ENCODE measurements at places on chromosomes 1 and 21. TPM values are rescaled to one million over a fixed set of nuclear protein-coding genes. Genes with fewer than 3 reads are reported as not detected.
A peak's percentile ranks its signal among the peaks of the same experiment; 100 is the strongest.

LHX4 gene
- total RNA-seq = not detected

CLCNKA gene
- 1.1 TPM for total RNA-seq

PRELP gene
- total RNA-seq = 88.4 TPM

PCP4 gene
- total RNA-seq = 198 TPM

CFAP74 gene
- not detected for total RNA-seq

RAVER2 gene
- 17.5 TPM for total RNA-seq

TSACC gene
- total RNA-seq = not detected

FMN2 gene
- total RNA-seq = 10.7 TPM

PROK1 gene
- not detected for total RNA-seq

RBP7 gene
- 10.0 TPM for total RNA-seq

DNA sequence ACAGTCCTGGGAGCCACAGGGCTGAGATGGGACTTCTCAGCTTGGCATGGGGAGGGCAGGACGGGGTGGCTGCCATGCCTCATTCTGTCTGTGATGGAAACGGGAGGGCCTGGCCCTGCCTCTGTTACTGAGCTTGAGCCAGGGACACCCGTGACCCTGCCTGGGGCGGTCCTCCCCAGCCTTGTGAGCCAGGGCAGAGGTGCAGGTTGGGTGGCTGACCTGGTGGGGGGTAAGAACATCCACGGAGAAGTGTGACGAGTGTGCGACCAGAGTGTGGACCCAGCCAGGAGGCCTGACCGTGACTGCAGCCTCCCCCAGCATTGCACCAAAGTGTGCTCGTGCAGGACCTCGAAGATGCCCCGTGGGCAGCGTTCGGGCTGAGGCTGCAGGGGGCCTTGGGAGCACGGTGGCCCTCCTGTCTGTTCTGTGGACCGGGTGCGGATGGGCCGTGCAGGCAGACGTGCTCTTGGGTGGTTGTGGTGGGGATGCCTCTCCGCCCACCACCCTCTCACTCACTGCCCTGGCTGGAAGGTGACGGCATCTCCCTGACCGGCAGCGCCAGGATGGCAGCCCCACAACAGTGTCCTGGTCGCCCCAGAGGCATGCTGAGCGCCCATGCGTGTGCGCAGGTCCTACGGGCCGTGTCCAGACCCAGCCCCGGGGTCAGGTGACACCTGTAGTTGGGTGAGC is 45.4 kb downstream of the SKI start:
- H3K4me1 ChIP-seq = peaks cover 100% of the 10 kb centered on the region
- no peak overlapping the region for H3K4me3 ChIP-seq
- no peak for DNase-seq
- no peaks in the 10 kb centered on the region for H3K36me3 ChIP-seq

GRCh38 chr1:182426442-182427430 is 23.2 kb upstream of the RGSL1 start:
- no peak overlapping the region for H3K4me3 ChIP-seq
- H3K4me1 ChIP-seq = no peaks in the 10 kb centered on the region
- no peaks in the 10 kb centered on the region for H3K27me3 ChIP-seq
- DNase-seq = no peak
- no peak overlapping the region for H3K27ac ChIP-seq

GRCh38 chr1:9459816-9460407 is 79.4 kb upstream of the SLC25A33 start:
- no peaks in the 10 kb centered on the region for H3K36me3 ChIP-seq
- no peak overlapping the region for H3K4me3 ChIP-seq
- H3K27me3 ChIP-seq = no peaks in the 10 kb centered on the region
- H3K27ac ChIP-seq = no peak overlapping the region
- H3K4me1 ChIP-seq = peaks cover 7% of the 10 kb centered on the region

GRCh38 chr21:28749536-28749935 is 243.1 kb downstream of the LTN1 start:
- DNase-seq = no peak
- H3K27me3 ChIP-seq = no peaks in the 10 kb centered on the region
- peaks cover 44% of the 10 kb centered on the region for H3K4me1 ChIP-seq
- no peaks in the 10 kb centered on the region for H3K36me3 ChIP-seq
- no peak overlapping the region for H3K4me3 ChIP-seq

- H3K27me3 ChIP-seq = no peaks in the 10 kb centered on the region
- H3K27ac ChIP-seq = no peak overlapping the region
- no peak for DNase-seq
- no peaks in the 10 kb centered on the region for H3K4me1 ChIP-seq
- no peaks in the 10 kb centered on the region for H3K36me3 ChIP-seq
Observed at GRCh38 chr1:165414620-165415019, 30.3 kb downstream of the RXRG start.

DNA sequence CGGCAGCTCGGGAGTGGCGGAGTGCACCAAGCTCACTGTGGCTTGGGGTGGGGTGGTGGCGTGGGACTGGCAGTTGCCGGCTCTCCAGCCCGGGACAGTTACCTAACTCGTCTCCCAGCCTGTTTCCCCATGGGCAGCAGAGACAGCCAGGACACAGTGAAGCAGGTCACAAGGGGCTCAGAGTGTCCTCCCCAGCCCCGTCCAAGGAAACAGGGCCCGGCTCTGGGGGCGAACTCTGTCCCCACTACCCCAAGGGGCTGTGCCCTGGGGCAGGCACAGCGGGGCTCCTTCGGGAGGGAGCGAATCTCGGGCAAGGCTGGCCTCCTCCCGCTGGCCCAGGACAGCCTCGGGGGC is 759 bp downstream of the GPR157 start:
- peak; percentile 81 for DNase-seq
- no peaks in the 10 kb centered on the region for H3K36me3 ChIP-seq
- no peaks in the 10 kb centered on the region for H3K4me1 ChIP-seq
- peak overlapping the region; percentile 41 for H3K4me3 ChIP-seq
- H3K27ac ChIP-seq = peak overlapping the region; percentile 84

DNA sequence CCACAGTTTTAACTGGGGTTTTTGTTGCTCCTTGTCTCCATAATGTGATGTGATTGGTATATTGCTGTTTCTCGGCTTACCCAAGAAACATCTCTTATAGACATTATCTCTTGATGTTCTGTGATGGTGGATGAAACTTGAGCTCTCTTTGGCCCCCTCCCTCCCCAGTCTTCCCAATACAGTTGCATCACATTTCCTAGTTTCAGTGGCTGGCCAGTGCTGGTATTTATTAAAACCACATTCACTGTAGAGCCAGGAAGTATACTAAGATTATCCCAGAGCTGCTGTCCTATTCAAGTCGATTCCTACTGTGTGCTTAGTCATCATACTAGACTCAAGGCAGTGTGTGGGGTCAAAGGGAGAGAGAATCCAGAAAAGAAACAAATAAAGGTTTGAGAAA is 244.4 kb downstream of the KAZN start:
- H3K4me1 ChIP-seq = no peaks in the 10 kb centered on the region
- H3K36me3 ChIP-seq = no peaks in the 10 kb centered on the region
- no peak for DNase-seq
- H3K27me3 ChIP-seq = no peaks in the 10 kb centered on the region
- no peak overlapping the region for H3K27ac ChIP-seq

- H3K36me3 ChIP-seq = peaks cover 61% of the 10 kb centered on the region
- H3K27me3 ChIP-seq = no peaks in the 10 kb centered on the region
- no peak overlapping the region for H3K4me3 ChIP-seq
Observed at GRCh38 chr1:114719424-114719787, 2.8 kb upstream of the NRAS start.

- DNase-seq = no peak
- peaks cover 24% of the 10 kb centered on the region for H3K36me3 ChIP-seq
- H3K4me1 ChIP-seq = no peaks in the 10 kb centered on the region
- H3K27ac ChIP-seq = no peak overlapping the region
Observed at GRCh38 chr1:54596756-54597155, 26.6 kb downstream of the FAM151A start.

DNA sequence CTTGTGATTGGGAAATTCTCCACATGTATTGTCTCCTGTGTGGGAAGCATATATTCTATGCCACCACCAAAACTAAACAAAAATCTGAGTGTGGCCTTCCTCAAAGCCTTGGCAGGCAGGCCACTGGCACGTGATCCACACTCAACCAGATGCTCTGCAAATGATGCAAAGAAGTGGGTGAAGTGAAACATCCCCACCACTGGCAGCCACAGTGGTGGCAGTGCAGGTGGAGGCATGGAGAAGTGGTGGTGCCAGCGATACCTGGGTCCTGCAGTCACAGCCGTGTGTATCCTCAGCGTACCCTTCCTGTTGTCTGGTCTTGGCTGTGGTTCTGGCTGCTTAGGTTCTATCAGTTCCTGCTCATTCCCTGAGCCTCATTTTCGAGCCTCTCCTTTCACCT is 65.2 kb downstream of the PLPPR5 start:
- H3K27ac ChIP-seq = no peak overlapping the region
- no peak overlapping the region for H3K4me3 ChIP-seq
- no peak for DNase-seq
- H3K27me3 ChIP-seq = no peaks in the 10 kb centered on the region

DNA sequence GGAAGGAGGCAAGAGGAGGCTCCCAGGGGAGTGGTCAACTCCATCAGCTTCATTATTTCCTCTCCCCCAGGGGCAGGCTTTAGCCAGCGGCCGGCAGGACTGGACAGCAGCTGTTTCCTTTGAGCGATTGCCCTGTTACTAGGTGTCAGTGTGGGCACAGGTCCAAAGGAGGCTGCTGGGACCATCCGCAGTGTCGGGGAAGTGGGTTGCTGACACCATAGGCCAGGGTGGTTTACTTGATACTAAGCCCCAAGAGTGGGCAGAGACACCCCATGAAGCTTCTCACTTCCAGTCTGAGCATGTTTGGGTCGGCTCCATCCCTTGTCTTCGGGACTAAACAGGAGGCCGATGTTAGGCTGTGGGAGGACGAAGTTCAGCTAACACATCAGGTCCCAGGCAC is 63.6 kb downstream of the KAZN start:
- H3K27me3 ChIP-seq = no peaks in the 10 kb centered on the region
- H3K4me3 ChIP-seq = no peak overlapping the region
- DNase-seq = peak; percentile 71
- H3K4me1 ChIP-seq = no peaks in the 10 kb centered on the region
- H3K27ac ChIP-seq = peak overlapping the region; percentile 33

DNA sequence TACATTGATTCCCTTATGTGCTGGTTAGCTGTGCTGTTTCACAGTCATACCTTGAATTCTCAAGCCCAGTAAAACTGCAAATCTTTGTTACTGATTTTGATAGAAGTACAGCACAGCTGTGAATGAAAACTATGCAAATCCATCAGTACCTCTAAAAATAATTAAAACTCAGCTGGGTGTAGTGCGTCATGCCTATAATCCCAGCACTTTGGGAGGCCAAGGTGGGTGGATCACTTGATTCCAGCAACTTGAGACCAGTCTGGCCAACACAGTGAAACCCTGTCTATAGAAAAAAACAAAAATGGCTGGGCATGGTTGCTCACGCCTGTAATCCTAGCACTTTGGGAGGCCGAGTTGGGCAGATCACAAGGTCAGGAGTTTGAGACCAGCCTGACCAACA is 61.2 kb downstream of the NUP210L start:
- no peak for DNase-seq
- H3K27ac ChIP-seq = no peak overlapping the region

DNA sequence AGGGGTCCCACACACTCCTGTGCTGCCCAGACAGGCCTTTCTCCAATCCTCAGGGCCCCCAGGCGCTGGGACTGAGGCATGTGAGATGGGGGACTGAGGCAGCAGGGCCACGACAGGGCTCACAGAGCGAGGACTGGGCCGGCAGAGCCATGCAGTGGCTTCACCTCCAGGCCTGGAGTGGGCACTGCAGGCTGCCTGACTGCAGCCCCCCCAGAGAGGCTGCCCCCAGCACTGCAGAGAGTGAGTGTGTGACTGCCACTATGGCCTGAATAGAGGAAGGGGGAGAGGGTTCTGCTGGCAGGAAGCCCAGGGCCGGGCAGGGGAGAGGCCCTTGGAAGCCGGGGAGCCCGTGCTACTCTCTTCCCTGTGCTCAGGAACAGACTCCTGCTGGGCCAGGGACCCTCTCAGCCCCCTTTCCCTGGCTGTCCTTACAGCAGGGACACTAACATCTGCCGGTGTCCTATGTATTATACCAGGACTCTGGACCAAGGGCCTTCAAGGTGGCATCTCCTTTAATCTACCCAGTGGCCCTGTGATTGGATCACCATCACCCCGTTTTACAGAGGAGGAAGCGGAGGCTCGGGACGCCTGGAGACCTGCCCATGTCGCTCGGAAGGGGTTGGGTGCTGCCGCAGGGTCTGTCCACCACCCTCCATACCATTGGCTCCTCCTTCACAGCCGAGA is 20.2 kb upstream of the PLEKHG5 start:
- H3K27ac ChIP-seq = no peak overlapping the region
- no peak overlapping the region for H3K4me3 ChIP-seq
- no peaks in the 10 kb centered on the region for H3K36me3 ChIP-seq
- H3K4me1 ChIP-seq = no peaks in the 10 kb centered on the region
- no peak for DNase-seq

GRCh38 chr1:76891931-76892622 is 24.8 kb downstream of the ST6GALNAC5 start:
- no peaks in the 10 kb centered on the region for H3K36me3 ChIP-seq
- no peak overlapping the region for H3K4me3 ChIP-seq
- H3K27me3 ChIP-seq = no peaks in the 10 kb centered on the region
- no peaks in the 10 kb centered on the region for H3K4me1 ChIP-seq

GRCh38 chr1:119375366-119375765 is 6.8 kb downstream of the HAO2 start:
- no peak overlapping the region for H3K4me3 ChIP-seq
- H3K27ac ChIP-seq = no peak overlapping the region
- no peaks in the 10 kb centered on the region for H3K4me1 ChIP-seq
- DNase-seq = no peak
- no peaks in the 10 kb centered on the region for H3K36me3 ChIP-seq
- no peaks in the 10 kb centered on the region for H3K27me3 ChIP-seq

- no peak overlapping the region for H3K4me3 ChIP-seq
- H3K27me3 ChIP-seq = no peaks in the 10 kb centered on the region
- no peak for DNase-seq
- peaks cover 35% of the 10 kb centered on the region for H3K4me1 ChIP-seq
Observed at GRCh38 chr1:154726443-154726842, 118.5 kb upstream of the ADAR start.

DNA sequence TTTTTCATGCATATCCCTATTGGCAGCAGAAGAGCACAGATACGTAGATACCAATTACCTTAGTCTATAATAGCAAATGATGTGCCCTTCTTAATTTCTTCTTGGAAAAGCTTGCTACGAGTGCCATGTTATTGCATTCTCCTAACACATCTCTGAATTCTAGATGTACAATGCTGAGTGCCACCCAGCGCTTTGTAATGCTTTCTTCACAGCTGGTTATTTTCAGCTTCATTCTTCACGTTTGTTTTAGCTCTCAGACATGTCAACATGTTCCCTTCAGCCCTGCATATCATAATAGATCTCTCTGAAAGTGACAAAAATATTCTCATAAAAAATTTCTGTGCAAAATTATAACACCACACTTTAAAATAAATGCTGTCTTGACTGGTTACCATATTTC is 981.2 kb downstream of the TTLL7 start:
- H3K27me3 ChIP-seq = no peaks in the 10 kb centered on the region
- no peaks in the 10 kb centered on the region for H3K4me1 ChIP-seq
- no peak overlapping the region for H3K4me3 ChIP-seq
- H3K27ac ChIP-seq = no peak overlapping the region
- H3K36me3 ChIP-seq = no peaks in the 10 kb centered on the region

- no peaks in the 10 kb centered on the region for H3K27me3 ChIP-seq
- H3K36me3 ChIP-seq = peaks cover 68% of the 10 kb centered on the region
- no peaks in the 10 kb centered on the region for H3K4me1 ChIP-seq
Observed at GRCh38 chr1:16631248-16632043, 18.1 kb upstream of the NBPF1 start.

Data from sigmoid colon (tissue), 7 donors.